Dorsolateral prefrontal cortex (tissue), 122 donors: ENCODE measurements at places on chromosomes 7 and 10.

DNA sequence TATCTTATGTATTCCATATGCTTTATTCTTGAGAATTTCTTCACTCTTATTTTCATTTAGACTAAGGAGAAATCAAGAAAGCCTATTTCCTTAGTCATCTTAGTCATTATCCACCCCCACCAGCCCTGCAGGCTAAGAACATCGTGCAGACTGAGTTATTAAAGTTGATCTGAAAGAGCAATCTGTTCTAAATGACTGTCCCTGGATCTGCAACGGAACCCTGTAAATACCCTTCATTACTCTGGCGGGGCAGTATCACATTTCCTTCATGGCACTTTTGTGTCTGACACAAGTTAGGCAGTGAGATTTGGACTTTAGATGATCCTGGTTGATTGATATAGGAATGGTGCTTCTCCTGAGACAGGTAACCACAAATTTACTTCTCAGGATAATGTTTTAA lies 3.5 kb upstream of the MYPN start:
- no peak for DNase-seq

- DNase-seq, result no peak
These were observed 1254.0 kb upstream of the PHF14 start for GRCh38 chr7:9719721-9720120.

GRCh38 chr7:79880312-79880711 lies 254.3 kb upstream of the GNAI1 start:
- DNase-seq, result no peak

- no peak for DNase-seq
These were observed 359.7 kb upstream of the ZNF32 start for GRCh38 chr10:44008270-44008916.

- DNase-seq, result no peak
These were observed 7.9 kb downstream of the MALSU1 start for GRCh38 chr7:23306936-23307521.

DNA sequence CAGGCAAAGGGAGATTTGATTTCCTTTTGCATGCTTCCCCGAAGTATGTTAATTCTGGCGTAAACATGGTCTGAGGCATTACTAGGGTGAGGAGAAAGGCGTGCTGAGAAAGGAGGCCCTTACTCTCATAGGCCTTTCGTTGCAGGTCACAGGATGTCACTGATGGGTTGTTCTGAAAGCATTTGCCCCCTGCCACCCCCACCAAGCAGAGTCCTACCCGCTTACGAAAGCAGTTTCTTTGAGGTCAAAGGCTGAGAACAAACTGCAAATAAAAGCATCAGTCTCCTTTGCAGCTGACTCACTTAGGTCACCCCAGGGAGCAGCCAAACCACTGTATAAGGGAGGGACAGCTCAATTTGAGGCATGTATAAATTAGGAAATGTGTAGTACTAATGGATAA lies 57.1 kb downstream of the BPGM start:
- DNase-seq, result no peak

DNA sequence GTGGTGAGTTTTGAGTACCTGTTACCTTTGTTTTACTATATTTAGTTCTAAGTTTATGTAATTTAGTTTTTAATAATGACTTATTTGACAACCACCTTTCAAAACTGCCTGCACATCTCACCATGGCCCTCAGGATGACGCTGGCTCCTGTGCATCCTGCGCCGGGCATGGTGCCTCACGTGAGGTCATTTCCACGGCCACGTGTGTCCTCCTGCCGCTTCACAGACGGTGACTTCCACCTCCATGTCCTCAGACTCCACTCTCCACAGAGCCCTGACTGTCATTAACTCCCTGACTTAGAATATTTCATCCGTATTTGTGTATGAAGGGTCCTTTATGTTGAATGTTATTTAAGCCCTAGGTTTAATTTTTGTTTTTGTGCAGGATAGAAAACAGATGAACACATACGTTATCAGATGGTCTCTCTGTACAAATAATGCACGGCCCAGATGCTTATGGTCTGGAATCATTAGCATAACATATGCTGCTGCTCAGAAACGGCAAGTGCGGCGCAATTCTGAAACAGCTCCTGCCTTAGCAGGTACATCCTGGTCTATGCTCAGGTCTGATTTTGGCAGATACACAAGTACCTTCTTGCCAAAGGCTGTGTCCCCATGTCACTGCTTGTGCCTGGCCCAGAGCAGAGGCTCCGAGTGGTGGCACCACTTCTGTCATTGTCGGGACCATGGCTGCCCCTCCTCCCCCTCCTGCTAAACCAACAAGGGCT lies 155.8 kb downstream of the WDR37 start:
- DNase-seq, result no peak

GRCh38 chr7:2522780-2523433 lies 3.3 kb downstream of the LFNG start:
- DNase-seq, result no peak

DNA sequence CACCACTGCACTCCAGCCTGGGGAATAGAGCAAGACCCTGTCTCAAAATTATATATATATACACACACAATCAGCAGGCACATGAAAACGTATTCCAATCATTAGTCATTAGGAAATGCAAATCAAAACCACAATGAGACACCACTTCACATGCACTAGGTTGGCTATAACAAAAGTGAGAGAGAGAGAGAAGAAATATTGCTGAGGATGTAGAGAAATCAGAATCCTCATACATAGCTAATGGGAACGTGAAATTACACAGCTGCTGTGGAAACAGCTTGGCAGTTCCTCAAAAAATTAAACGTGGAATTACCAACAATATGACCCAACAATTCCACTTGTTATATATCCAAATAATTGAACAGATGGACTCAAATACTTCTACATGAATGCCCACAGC lies 43.3 kb upstream of the CNNM1 start:
- no peak for DNase-seq

DNA sequence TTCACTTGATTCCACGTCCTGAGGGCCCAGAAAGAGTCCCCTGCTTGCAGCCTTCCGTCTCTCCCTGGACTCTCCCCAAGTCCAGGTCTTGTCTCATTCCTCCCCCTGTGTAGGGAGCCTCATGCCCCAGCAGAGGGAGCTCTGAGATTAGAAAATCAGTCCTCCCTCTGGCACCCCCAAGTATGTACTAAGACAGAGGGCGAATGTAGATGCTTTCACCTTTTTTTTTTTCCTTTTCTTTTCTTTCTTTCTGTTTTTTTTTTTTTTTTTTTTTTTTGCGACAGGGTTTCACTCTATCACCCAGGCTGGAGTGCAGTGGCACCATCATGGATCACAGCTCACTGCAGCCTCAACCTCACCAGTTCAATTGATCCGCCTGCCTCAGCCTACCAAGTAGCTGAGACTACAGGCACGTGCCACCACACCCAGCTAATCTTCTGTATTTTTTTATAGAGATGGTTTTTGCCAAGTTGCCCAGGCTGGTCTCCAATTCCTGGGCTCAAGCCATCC lies 10.3 kb downstream of the SFXN3 start:
- DNase-seq, result peak; percentile 83

GRCh38 chr10:106941297-106942034 lies 223.0 kb downstream of the SORCS1 start:
- no peak for DNase-seq

DNA sequence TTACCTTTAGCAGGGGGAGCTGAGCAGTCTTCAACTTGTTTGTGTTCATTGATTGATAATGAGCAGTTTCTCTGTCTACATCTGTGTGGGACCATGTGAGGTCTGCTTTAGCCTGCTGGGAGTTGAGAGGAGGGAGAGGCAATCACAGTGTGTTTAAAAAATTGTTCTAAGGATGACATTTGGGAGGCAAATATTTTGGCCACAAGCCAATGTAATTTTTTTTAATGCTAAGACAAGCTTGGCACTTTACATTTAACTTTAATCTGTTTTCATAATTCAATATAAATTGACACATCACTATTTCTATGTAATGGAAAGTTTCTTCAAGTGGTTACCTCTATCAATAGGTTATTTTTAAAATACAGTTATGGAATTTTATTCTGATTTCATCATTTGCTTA lies 55.9 kb upstream of the SEMA3A start:
- no peak for DNase-seq

DNA sequence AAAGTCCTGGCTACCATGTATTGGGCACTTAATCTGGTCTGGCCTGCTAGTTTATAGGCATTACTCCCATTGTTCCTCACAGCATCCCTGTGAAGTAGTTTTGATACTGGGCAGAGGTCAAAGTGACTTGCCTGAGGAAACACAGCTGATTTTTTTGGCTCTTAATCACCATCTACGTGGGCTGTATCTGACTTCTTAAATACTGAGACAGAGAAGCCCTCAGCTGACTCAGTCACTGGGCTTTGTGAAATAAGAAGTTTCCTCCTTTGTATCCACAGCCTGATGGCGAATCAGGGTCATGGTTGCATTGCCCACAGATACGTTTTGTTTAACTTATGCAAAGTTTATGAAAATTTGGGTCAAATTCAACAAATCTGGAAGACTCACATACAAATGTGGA lies 13.2 kb downstream of the TACR2 start:
- no peak for DNase-seq

DNA sequence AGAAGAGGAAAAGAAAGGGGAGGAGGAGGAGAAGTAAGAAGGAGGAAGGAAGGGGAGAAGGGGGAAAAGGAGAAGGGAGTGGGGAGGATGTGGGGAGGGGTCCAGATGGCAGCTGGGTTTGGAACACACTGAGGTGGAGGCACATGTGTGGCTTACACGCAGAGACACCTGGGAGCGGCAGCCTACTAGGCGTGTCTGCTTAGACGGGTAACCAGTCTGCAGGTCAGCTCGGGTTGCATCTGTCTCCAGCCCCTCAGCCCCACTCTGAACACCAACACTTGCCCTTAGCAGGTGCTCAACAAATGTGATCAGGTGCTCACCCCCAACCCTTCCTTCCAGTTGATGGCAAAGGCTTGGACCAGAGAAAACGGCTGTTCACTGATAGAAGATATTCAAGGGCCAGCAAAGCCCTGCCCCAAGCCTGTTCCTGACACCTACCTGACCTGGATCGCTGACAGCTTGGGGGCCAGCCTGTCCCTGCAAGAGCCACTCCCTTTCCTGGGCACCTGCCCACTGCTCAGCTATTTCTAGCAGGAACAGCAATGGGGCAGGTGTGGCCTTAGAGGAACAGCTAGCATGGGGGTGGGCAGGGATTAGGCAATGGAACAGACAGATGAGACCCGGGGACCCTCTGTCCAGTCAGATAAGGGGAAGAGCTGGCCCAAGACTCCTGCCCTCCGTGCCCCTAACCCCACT lies 70.5 kb downstream of the SH3PXD2A start:
- DNase-seq, result peak; percentile 42

GRCh38 chr10:30384701-30385201 lies 35.7 kb upstream of the MTPAP start:
- DNase-seq, result no peak

- no peak for DNase-seq
These were observed 312.2 kb upstream of the ADARB2 start for GRCh38 chr10:2049560-2049959.

DNA sequence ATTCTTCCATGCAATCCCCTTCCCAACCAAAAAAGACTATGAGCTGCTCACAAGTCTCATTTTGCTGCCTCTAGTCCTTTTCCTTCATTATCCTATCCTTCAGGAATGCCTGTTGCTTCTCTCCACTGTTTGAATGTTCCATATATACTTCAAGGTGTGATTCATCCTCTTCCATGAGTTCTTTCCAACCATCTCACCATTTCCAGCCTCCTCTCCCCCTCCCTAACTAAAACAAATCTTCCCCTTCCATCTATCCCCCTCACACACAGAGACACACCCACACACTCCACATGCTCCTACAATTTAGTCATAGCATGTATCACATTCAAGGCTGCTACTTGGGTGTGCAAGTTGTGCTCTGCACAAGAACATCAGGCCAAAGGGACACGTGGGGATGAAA lies 254.3 kb downstream of the DYNC1I1 start:
- DNase-seq, result no peak

GRCh38 chr10:10213237-10213636 lies 804.4 kb upstream of the CELF2 start:
- DNase-seq, result no peak

- DNase-seq, result peak; percentile 45
These were observed 421.7 kb upstream of the NUPR2 start for GRCh38 chr7:56537952-56538351.

- DNase-seq, result peak; percentile 83
These were observed 43.2 kb downstream of the GPAM start for GRCh38 chr10:112140110-112140970.

GRCh38 chr7:65475040-65475726 lies 101.5 kb downstream of the ZNF92 start:
- no peak for DNase-seq

DNA sequence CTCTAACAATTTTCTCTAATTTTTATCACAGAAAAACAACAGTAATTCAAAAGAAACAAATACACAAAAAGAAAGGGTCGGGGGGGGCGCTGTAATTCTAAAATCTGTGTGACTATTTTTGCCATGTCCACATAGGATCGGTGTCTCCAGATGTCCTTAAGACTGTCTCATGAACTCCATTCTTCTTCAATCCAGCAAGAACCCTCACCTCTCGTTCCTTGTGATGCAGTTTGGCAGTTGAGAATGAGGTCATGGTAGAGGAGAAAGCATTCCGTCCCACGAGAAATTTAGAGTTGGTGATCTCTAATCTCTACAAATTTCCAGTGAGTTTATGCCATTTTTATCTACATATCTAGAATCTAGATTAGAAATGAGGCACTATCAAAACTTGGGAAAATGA lies 394.7 kb downstream of the TFEC start:
- no peak for DNase-seq

DNA sequence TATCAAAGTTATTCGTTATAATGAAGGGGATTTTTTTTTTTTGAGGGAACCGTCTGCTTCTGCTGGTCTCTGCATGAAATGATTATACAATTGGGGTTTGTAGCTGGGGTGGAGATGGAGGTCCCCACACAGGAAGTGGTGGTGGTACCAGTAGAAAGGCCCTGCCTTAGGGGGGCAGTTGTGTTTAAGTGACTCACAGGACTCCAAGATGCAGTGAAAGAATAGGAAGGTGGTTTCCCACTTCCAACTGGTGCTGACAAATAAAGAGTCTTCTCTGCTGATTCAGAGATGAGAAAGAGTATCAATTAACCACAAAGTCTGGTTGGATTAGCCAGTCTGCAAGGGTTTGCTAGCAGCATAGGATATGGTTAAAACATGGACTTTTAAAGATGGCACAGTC lies 376.0 kb downstream of the SORCS3 start:
- DNase-seq, result no peak

- DNase-seq, result no peak
These were observed 316.5 kb upstream of the PHF14 start for GRCh38 chr7:10657201-10657600.
